Suppressor macrophage (primary cell): ENCODE measurements at places on chromosomes 12 and 14.

GRCh38 chr14:92519246-92520101, 5.9 kb downstream of the RIN3 start:
- no peak for DNase-seq

GRCh38 chr12:1832801-1833595, 12.6 kb downstream of the LRTM2 start:
- no peak for DNase-seq

DNA sequence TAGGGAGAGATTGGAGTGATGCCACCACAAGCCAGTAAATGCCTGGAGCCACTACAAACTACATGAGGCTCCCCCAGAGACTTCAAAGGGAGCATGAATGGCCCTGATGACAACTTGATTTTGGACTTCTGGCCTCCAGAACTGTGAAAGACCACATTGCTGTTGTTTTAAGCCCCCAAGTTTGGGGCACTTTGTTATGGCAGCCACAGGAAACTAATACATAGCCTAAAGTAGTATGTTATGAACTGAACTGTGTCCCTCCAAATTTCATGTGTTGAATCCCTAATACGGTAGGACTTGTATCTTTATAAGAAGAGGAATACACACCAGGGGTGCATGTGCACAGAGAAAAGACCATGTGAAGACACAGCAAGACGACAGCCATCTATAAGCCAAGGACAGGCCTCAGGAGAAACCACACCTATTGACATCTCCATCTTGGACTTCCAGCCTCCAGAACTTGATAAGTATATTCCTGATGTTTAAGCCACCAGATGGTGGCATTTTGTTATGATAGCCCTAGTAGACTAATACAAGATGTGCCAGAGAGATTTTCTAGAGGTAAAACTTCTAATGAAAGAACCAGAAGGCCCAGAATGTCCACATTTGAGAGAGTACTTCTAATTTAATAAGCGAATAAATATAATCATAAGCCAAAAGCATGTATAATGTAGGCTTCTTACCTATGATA, 127.1 kb upstream of the BMP4 start:
- no peak for DNase-seq

DNA sequence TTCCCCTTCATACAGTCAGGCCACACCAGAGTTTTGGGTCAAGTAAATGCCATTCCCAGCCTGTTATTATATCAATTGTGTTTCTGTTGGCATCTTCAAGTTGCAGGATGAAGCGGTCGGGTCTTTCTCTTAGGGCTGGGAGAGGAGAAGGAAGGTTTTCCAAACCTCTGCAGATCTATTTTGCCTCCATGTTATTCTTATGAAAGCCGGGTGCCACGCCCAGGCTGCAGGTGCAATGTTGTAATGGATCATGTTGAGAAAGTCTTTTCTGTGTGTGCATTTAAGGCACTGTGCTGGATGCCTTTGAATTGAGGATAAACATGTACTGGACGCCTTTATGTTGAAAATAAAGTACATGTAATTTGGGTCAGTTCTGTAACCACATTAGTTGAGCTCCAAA, 164.4 kb upstream of the HIF1A start:
- DNase-seq: no peak

DNA sequence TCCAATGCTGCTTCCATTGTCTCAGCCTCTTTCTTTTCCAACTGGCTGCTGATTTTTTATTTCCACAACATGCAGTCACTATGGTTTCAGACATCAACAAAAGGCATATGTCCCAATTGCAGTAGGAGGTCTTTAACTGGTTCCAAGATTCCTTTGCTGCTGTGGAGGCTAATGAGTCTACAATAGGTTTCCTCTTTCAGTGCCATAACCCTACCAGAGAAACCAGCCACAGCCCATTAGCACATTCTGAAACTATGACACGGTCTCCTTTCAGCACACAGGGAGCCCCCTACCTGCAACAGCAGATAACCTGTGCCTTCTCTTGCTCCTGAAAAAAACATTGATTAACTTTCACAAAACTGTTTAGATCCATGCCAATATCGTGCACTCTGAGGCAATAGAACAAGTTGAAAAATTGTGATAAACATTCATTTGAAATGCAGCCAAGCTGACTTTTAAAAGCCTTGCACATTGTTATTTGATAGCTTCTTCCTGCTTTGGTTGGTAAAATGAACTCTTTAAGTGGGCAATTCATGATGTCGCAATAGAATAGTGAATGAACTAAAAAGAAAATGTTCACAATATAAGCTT, 32.4 kb downstream of the PLEKHG7 start:
- DNase-seq: no peak

DNA sequence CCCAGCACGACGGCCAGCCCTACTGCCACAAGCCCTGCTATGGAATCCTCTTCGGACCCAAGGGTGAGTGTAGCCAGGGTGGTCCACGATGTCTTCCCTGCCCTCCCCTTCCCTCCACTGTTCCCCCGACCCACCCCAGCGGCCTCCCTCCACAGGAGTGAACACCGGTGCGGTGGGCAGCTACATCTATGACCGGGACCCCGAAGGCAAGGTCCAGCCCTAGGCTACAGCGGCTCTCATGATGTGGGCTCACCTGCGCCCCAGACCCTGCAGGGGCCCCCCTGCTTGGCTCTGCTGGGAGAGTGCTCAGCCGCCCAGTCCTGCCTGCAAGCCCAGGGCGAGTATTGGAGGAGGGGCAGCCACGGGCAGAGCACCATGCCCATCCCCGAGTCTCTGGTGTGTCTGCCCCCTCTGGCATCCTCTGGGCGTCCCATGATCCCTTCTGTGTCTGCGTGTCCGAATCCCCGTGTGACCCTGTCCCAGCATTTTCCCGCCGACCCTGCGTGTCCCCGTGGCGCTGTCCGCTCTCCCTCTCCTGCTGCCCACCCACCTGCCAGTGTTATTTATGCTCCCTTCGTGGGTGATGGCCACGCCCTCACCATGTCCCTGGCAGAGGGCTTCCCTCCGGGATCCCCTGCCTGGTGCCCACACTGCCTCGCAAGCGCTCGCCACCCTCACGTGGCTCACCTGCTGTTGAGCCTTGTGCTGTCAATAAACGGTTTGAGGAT, 5.0 kb downstream of the CRIP2 start:
- no peak for DNase-seq

GRCh38 chr12:132186208-132186856, 42.1 kb downstream of the NOC4L start:
- peak; percentile 36 for DNase-seq

DNA sequence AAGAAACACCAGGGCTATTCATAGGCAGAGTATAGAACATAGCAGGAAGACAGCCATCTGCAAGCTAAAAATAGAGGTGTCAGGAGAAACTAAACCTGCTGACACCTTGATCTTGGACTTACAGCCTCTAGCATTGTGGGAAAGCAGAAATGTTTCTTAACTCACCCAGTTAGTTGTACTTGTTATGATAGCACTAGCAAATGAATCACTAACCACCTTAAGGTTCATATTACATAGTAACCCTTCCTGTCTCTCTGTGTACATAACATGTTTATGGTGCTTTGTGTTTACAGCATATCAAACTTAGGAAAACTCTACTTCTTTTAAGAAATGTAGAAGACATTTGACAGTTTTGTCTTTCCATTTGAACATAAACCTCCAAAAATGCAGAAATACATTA, 1031.3 kb downstream of the FSCB start:
- DNase-seq: no peak

GRCh38 chr12:68175557-68176061, 16.1 kb upstream of the IFNG start:
- no peak for DNase-seq

GRCh38 chr14:78278464-78279250, 108.5 kb downstream of the NRXN3 start:
- no peak for DNase-seq

DNA sequence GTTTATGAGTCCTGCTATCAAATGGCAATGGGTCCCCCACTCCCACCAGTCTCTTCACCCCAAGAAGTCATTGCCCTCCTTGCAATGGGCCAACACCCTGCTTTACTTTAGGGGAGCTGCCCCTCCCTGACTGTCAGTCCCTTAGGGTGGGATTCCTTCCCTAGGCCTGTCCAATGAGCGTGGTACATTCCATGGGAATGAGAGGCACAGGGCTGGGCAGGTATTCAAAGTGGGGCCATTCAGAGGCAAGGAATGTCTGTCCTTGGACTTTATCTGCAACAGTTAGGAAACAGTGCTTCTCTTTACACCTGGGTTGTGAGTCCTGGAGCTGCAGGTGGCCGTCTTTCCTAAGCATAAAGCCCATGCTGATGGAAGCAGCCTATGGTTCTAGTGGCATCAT, 40.8 kb downstream of the TMEM132C start:
- DNase-seq: no peak

GRCh38 chr14:70881549-70882177, 25.6 kb upstream of the PCNX1 start:
- DNase-seq: peak; percentile 87

- DNase-seq: no peak
Observed at GRCh38 chr14:45705940-45706534, 453.0 kb upstream of the MIS18BP1 start.

DNA sequence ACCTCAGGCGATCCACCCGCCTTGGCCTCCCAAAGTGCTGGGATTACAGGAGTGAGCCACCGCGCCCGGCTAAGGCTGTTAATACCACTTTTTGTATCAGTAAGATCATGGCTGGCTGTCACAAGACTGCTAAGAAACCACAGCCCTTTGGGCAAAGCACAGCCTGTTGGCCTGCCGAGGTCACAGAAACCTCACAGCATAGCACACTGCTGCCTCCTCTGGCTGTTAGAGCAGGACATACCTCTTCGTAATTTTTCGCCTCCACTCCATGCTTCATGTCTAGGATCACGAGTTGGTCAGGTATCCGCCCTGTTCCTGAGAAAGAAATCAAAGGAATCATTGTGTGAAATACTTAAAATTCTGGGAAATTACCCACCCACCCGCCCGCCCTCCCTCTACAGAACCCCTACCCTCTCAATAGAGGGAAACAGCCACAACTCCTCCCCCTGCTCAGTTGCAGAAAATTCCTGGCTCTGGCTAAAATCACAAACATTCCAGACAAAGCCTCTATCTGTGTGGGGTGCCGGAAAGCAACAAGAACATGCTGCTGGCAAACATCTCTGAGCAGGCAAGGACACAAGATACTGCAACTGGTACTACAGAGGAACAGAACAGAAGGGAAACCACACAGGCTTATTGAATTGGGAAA, 20.7 kb upstream of the NEK9 start:
- DNase-seq: peak; percentile 87

- DNase-seq: no peak
Observed at GRCh38 chr12:70830221-70831061, 90.1 kb downstream of the PTPRR start.

GRCh38 chr14:105093431-105094192, 28.4 kb upstream of the GPR132 start:
- peak; percentile 28 for DNase-seq

- DNase-seq: no peak
Observed at GRCh38 chr12:25416516-25416915, 136.6 kb downstream of the LMNTD1 start.

DNA sequence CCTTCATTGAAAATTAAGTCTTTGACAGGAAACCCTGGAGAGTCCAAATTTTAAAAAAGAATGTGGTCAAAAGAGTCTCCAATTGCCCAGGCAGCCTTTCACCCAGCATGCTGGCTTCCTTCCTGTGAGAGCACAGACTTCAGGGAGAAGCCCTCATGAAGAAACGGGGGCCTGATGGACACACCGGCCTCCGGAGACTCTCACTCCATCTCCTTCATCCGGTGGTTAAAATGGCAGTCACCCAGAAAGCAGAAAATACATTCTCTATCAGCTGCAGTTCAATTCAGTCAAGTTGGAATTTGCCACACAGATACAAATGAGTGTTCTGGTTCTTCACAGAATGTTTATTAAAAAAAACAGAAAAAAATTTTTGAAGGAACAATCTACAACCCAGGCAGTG, 56.5 kb downstream of the CPM start:
- DNase-seq: no peak

- no peak for DNase-seq
Observed at GRCh38 chr12:51797301-51797700, 51.2 kb downstream of the FIGNL2 start.

DNA sequence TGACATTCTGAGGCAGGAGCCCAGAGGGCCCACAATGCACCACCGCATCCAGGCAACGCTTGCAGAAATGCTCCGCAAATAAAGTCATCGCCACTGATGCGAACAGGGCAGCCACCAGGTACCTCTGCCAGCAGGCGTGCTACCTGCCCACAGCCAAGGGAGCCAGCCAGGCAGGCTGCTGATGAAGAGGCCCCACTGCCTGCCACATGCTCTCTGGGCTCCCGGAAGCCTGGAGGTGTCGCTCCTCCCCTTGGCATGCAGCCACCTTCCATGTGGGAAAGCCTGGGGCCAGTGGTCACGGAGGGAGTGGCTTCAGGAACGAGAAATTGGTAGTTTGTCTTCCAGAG, 14.7 kb downstream of the GPR132 start:
- peak; percentile 61 for DNase-seq

DNA sequence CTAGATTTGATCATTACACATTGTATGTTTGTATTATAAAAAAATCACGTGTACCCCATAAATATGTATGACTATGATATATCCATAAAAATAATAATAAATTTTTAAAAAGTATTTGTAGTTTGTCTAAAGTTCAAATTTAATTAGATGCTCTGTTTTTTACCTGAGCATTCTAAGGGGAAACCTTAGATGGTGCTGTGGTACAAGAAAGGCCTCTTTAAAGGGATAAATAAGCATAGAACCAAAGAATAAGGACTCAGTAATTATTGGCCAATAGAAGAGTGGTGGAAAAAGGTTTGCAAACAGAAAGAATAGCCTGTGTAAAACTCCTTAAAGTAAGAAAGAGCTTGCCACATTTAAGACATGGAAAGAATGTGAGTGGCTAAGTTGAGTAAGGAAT, 580.1 kb upstream of the SEL1L start:
- DNase-seq: no peak

DNA sequence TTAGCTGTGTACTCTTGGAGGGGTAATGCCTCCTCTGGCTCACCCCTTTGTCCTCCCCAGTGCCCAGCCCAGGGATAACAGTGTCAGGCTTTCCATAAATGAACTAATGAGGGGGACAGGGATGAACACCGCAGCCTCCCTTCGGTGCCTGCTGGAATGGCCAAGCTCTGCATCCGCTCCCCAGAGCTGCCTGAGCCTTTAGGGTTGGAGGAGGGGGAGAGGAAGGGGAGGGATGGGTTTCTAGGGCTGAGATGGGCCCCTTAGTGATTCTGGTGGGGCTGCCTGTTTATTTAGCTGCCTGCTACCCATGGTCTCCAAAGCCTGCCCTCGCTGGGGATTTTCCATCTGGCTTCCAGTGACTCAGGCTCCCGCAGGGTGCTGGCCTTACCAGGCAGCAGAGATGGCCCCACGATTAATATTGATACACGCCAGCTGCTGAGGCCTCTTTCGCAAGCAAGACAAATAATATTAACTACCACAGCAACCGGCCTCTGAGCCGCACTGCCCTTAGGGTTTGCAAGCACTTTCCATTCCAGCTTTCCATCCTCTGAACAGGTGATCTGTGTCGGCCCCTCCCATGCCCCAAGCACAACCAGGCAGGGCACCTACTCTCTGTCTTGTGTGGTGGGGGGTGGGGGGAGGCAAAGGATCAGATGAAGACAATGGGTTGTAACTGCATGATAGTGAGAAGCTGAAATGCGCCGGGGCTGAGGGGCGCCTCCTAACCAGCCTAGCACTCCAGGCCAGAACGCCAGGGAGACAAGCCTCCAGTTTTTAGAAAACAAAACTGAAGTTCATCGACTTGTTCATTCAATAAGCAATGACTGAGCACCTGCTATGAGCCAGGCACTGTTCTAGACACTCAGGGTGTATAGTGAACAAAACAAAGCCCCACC, 56.7 kb downstream of the C14orf132 start:
- no peak for DNase-seq
